ENCODE measurements at places on chromosomes 3 and 15. TPM values are rescaled to one million over a fixed set of nuclear protein-coding genes. Genes with fewer than 3 reads are reported as not detected.

MAP6D1 gene
- 5.0 TPM for total RNA-seq

GOLGA6B gene
- not detected for total RNA-seq

CLPX gene
- 70.0 TPM for total RNA-seq

ITIH1 gene
- total RNA-seq = not detected

TEX55 gene
- total RNA-seq = not detected

SCG5 gene
- not detected for total RNA-seq

KCNMB3 gene
- total RNA-seq = 0.78 TPM

ENTPD3 gene
- total RNA-seq = 0.38 TPM

GRCh38 chr3:18512007-18512406 is 86.9 kb upstream of the SATB1 start:
- no peak overlapping the region for H3K4me3 ChIP-seq
- H3K27me3 ChIP-seq = no peaks in the 10 kb centered on the region
- H3K4me1 ChIP-seq = no peaks in the 10 kb centered on the region
- H3K27ac ChIP-seq = no peak overlapping the region
- no peaks in the 10 kb centered on the region for H3K36me3 ChIP-seq

- peak overlapping the region; percentile 95 for H3K27ac ChIP-seq
- H3K4me3 ChIP-seq = peak overlapping the region; percentile 71
- no peaks in the 10 kb centered on the region for H3K36me3 ChIP-seq
- H3K4me1 ChIP-seq = no peaks in the 10 kb centered on the region
- peak; percentile 89 for DNase-seq
These were observed 20.7 kb downstream of the SHF start for GRCh38 chr15:45166834-45167630.

GRCh38 chr15:63611177-63611576 is 14.0 kb downstream of the FBXL22 start:
- H3K27me3 ChIP-seq = no peaks in the 10 kb centered on the region
- no peak overlapping the region for H3K4me3 ChIP-seq
- peaks cover 81% of the 10 kb centered on the region for H3K36me3 ChIP-seq
- H3K27ac ChIP-seq = peak overlapping the region; percentile 64
- DNase-seq = no peak
- H3K4me1 ChIP-seq = peaks cover 20% of the 10 kb centered on the region

DNA sequence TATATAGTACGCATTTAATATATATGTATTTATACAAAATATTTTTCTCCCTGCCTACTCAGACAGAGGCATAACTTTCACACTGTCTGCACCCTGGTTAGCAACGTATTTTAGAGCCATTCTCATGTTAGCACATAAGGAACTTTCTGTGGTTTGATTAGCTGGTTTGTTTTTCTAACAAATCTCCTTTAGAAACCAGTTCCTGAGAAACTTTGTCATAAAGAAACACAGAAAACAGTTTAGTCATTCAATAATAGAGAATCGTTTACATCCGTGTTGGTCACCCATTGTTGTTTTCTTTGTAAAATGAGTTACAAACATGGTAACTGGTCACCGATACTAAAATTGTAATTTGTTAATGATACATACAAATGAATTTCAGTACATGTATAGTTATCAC is 5.9 kb upstream of the NGRN start:
- no peak overlapping the region for H3K4me3 ChIP-seq
- H3K27me3 ChIP-seq = no peaks in the 10 kb centered on the region
- H3K4me1 ChIP-seq = peaks cover 7% of the 10 kb centered on the region
- no peak overlapping the region for H3K27ac ChIP-seq

GRCh38 chr3:127038466-127038865 is 55.6 kb downstream of the PLXNA1 start:
- H3K4me1 ChIP-seq = no peaks in the 10 kb centered on the region
- DNase-seq = peak; percentile 5
- peaks cover 9% of the 10 kb centered on the region for H3K36me3 ChIP-seq
- H3K27ac ChIP-seq = no peak overlapping the region
- H3K27me3 ChIP-seq = no peaks in the 10 kb centered on the region

GRCh38 chr15:57298843-57299550 is 77.3 kb upstream of the CGNL1 start:
- H3K4me1 ChIP-seq = no peaks in the 10 kb centered on the region
- no peak for DNase-seq
- no peak overlapping the region for H3K27ac ChIP-seq
- no peak overlapping the region for H3K4me3 ChIP-seq
- H3K36me3 ChIP-seq = no peaks in the 10 kb centered on the region
- H3K27me3 ChIP-seq = no peaks in the 10 kb centered on the region

- no peaks in the 10 kb centered on the region for H3K27me3 ChIP-seq
- H3K4me1 ChIP-seq = no peaks in the 10 kb centered on the region
- no peak overlapping the region for H3K4me3 ChIP-seq
- DNase-seq = no peak
- no peak overlapping the region for H3K27ac ChIP-seq
These were observed 108.8 kb downstream of the IL12A start for GRCh38 chr3:160097478-160097877.

- DNase-seq = peak; percentile 30
- H3K36me3 ChIP-seq = no peaks in the 10 kb centered on the region
- no peak overlapping the region for H3K27ac ChIP-seq
- peaks cover 14% of the 10 kb centered on the region for H3K4me1 ChIP-seq
- H3K27me3 ChIP-seq = peaks cover 34% of the 10 kb centered on the region
These were observed 682 bp downstream of the ITPKA start for GRCh38 chr15:41494190-41494921.

DNA sequence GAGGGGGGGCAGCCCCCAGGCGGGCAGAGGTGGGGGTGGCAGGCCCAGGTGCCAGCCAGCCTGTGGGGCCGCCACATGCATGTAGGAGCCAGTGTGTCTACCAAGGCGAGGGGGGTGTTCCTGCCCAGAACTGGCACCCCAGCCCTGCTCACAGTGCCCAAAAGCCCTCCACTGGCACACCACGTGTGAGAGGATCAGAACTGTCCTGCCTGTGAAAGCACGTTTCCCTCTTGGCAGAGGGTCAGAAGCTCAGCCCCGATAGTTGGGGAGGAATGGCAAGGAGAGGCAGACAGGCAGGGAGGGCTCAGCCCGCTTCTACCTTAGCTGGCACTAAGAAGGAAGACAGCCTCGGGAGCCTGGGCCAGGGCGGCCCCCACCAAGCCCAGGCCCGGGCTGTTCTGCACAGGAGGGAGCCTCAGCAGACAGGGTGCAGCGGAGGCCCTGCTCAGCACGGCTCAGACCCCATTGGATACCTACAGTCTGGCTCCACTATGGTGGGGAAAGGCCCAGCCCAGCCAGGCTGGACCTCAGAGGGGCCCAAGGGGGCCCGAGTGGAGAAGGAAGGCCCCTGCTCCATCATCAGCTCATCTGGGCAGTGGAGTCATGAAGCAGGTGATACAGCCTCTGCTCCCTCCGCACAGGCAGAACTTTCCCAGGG is 84.8 kb upstream of the LINGO1 start:
- DNase-seq = no peak
- no peaks in the 10 kb centered on the region for H3K36me3 ChIP-seq
- H3K27ac ChIP-seq = no peak overlapping the region

- H3K27me3 ChIP-seq = no peaks in the 10 kb centered on the region
- peak overlapping the region; percentile 98 for H3K27ac ChIP-seq
- peaks cover 23% of the 10 kb centered on the region for H3K36me3 ChIP-seq
- DNase-seq = peak; percentile 73
- peaks cover 11% of the 10 kb centered on the region for H3K4me1 ChIP-seq
These were observed 590 bp downstream of the POLR2H start for GRCh38 chr3:184361932-184362667.

- peak; percentile 21 for DNase-seq
- H3K36me3 ChIP-seq = no peaks in the 10 kb centered on the region
- H3K27me3 ChIP-seq = no peaks in the 10 kb centered on the region
These were observed 43.0 kb upstream of the SLC41A3 start for GRCh38 chr3:126126811-126127431.

DNA sequence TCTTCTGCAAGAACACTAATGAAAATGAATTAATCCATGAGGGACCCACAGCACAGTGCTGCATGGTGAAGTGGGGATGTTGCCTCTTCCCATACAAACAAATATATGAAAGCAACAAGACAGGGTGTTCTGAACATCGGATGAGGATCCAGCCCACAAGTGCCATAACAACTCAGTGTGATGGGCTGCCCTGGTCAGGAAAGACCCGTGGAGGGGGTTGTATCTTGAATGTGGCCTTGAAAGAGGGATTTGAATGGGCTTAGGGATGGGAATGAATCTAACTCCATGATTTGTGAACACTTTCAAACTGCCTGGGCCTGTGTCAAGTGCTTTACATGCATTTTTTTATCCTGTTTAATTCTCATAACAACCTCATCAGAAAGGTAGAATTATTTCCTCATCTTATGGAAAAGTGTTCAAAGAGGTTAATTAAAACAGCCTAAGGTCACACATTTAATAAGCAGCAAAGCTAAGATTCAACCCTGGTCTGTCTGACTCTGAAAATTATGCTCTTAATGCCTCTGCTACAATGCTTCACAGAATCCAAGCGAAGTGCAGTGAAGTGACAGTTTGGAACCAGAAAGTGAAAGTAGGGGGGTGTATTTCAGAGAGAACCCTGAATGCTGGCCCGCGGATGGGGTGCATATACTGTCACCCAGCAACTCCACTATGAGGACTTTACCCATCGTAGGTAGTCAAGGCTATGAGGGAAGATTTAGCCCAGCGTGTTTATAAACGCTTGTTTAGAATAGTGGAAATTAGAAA is 65.6 kb upstream of the HEG1 start:
- no peaks in the 10 kb centered on the region for H3K36me3 ChIP-seq
- peaks cover 19% of the 10 kb centered on the region for H3K4me1 ChIP-seq
- H3K27ac ChIP-seq = no peak overlapping the region
- no peak overlapping the region for H3K4me3 ChIP-seq

GRCh38 chr3:6985848-6986247 is 124.9 kb downstream of the GRM7 start:
- H3K4me1 ChIP-seq = no peaks in the 10 kb centered on the region
- H3K27ac ChIP-seq = no peak overlapping the region
- no peak overlapping the region for H3K4me3 ChIP-seq
- H3K36me3 ChIP-seq = no peaks in the 10 kb centered on the region

DNA sequence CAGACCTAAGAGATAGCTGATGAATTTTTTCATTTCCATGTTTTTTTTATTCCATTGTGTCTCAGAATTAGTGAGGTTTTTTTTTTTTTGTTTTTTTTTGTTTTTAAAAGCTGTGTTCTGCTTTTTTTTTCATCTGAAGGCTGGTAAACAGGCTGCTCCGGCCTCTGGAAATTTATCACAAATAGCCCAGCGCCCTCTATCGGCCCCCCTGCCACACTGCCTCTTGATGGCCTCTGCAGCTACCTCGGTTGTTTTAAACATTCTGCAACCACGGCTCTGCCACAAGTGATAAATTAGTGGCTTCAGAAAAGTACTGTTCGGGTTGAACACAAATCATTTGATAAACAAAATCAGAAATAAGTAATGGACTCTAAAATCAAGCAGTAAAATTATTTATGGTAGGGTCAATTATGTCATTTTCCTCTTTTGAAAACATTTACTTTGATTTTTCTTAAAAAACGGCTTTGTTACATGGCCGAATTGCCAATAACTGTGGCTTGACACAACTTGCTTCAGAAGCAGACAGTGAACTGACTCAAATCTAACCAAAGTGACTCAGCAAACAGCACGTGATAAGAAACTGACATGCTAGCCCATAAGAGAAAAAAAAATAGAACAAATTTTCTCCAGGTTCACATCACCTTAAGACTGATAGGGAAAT is 87.8 kb downstream of the RSL24D1 start:
- no peaks in the 10 kb centered on the region for H3K36me3 ChIP-seq
- no peaks in the 10 kb centered on the region for H3K4me1 ChIP-seq
- H3K27ac ChIP-seq = no peak overlapping the region
- no peak overlapping the region for H3K4me3 ChIP-seq
- peak; percentile 64 for DNase-seq

- no peak overlapping the region for H3K4me3 ChIP-seq
- DNase-seq = no peak
- H3K27me3 ChIP-seq = no peaks in the 10 kb centered on the region
- H3K36me3 ChIP-seq = peaks cover 35% of the 10 kb centered on the region
- H3K27ac ChIP-seq = no peak overlapping the region
These were observed 177.2 kb downstream of the CBLB start for GRCh38 chr3:105691633-105692032.

DNA sequence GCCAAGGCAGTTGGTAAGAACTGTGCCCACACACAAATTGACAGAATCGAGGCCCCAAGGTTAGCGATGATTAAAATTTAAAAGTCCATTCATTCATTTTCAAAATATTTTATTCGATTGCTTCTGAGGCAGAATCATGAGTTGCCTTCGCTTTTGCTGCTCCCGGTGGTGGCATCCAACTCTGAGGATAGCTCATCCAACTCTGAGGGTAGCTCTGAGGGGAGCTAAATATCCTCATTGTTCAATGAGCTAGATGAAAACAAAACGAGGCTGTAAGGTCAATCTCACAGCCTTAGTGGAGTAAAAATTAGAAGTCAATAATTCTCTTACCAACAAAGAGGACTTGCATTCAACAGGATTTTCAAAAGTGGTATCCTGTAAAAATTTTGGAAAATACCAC is 897 bp upstream of the CHL1 start:
- H3K27me3 ChIP-seq = peaks cover 15% of the 10 kb centered on the region
- no peak overlapping the region for H3K4me3 ChIP-seq
- H3K36me3 ChIP-seq = no peaks in the 10 kb centered on the region

DNA sequence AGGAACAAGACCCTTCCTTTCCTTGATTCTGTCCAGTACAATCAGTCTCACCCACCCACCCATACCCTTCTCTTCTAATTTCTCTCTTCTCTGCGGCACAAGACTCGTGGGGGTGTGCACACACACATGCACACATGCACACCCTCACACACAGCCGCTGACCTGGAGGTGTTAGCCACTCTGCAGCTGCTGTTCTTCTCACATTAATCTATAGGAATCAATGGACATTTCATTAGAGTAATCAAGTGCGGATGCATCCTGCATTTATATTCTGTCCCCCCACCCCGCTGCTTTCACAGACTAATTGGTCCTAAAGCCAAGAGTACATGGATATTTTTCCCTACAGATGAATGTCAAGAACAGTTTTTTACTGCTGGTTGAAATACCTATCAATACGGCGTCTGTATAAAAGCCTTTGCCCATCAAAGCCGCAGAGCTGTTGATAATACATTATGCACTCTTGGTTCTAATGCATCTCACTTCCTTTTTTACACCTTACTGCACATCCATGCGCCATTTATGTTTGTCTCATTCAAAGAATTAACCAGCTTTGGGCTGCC is 186.5 kb upstream of the ONECUT1 start:
- no peaks in the 10 kb centered on the region for H3K36me3 ChIP-seq
- no peaks in the 10 kb centered on the region for H3K4me1 ChIP-seq
- no peak overlapping the region for H3K27ac ChIP-seq

DNA sequence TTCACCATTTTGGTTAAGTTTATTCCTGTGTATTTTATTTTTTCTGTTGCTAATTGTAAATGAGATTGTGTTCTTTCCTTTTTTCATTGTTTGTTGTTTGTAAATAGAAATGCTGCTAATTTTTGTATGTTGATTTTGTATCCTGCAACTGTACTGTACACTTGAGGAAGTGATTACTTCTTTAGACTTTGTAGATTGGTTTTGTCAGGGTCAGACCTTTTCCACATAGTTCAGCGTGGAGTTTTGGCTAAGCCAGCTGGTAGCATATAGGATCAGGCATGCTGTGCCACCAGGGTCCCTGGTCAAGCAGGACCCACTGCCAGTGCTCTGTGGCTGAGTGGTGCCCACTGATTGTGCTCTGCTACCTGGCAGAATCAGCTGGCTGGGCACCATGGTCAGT is 80.1 kb downstream of the CD200 start:
- H3K4me3 ChIP-seq = no peak overlapping the region
- no peaks in the 10 kb centered on the region for H3K4me1 ChIP-seq
- H3K27ac ChIP-seq = no peak overlapping the region
- no peaks in the 10 kb centered on the region for H3K36me3 ChIP-seq

Measured in psoas muscle (tissue), 8 donors.